ENCODE measurements at places on chromosomes 1 and 21.

GRCh38 chr1:106721790-106722189, 334.7 kb upstream of the PRMT6 start:
- no peak for DNase-seq

- DNase-seq: no peak
Measured at GRCh38 chr1:170150016-170150415, 4.3 kb downstream of the NTMT2 start.

- no peak for DNase-seq
Measured at GRCh38 chr1:245131026-245131393, 23.8 kb upstream of the KIF26B start.

- peak; percentile 62 for DNase-seq
Measured at GRCh38 chr1:161180639-161181038, 3.3 kb upstream of the B4GALT3 start.

DNA sequence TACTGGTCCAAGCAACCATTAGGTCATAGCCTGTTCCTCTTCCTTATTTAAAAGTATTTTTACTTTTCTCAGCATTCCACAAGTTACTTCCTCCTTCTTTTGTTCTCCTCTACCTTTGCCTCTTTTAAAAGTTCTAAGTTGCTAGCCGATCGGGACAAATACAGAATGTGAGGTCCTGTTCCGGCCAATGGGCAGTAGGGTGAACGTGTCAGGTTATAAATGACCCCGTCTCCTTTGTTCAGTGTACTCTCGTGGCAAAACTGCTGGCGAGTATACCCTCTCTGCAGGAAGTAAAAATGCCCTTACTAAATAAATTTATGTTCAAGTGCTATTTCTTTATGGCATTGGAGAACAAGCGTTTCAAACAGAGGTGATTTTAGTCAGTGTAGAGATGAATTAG, 2.5 kb downstream of the ADCY10 start:
- no peak for DNase-seq

GRCh38 chr1:241156231-241156965, 200.6 kb downstream of the RGS7 start:
- DNase-seq: peak; percentile 53

DNA sequence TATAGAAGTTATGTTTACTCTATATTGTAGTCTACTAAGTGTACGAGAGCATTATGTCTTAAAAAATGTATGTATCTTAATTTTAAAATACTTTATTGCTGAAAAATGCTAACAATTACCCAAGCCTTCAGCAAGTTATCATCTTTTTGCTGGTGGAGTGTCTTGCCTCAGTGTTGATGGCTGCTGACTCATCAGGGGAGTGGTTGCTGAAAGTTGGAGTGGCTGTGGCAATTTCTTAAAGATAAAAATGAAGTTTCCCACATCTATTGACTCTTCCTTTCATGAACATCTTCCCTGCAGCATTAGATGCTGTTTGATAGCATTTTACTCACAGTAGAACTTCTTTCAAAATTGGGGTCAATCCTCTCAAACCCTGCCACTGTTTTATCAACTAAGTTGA, 95.8 kb downstream of the CDC7 start:
- no peak for DNase-seq

GRCh38 chr1:185593271-185593670, 140.9 kb upstream of the HMCN1 start:
- DNase-seq: no peak

DNA sequence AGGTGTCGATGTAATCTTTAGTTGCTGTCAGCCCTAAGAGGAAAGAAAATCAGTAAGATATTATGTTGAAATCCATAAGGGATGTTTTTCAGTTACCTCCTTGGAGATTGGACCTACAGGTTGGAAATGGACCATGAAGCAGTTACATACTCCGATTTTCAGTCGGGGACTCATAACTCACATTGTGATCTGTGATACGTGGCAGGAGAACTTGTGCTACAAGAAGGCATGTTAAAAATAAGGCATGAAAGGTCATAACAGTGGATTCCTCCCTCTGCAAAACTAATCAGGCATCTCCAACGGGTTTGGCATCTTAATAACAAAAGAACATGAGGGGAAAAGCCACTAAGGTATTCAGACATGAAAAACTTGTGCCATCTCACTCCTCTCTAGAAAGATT, 111.2 kb upstream of the CACHD1 start:
- DNase-seq: no peak

DNA sequence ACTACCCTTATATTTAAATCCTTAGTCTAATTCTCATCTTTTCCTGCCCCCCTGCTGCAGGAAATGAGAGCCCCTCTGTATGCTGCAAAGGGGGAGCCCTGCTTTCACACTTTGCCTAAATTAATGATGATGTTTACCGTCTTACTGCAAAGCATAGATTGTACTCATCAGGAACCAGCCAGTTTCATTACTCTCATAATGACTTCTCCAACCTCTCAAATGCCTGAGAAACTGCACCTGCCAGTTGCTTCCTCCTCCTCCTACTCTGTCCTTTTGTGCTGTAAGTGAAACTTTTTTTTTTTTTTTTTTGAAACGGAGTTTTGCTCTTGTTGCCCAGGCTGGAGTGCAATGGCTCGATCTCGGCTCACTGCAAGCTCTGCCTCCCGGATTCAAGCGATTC, 101.7 kb downstream of the ADSS2 start:
- no peak for DNase-seq

DNA sequence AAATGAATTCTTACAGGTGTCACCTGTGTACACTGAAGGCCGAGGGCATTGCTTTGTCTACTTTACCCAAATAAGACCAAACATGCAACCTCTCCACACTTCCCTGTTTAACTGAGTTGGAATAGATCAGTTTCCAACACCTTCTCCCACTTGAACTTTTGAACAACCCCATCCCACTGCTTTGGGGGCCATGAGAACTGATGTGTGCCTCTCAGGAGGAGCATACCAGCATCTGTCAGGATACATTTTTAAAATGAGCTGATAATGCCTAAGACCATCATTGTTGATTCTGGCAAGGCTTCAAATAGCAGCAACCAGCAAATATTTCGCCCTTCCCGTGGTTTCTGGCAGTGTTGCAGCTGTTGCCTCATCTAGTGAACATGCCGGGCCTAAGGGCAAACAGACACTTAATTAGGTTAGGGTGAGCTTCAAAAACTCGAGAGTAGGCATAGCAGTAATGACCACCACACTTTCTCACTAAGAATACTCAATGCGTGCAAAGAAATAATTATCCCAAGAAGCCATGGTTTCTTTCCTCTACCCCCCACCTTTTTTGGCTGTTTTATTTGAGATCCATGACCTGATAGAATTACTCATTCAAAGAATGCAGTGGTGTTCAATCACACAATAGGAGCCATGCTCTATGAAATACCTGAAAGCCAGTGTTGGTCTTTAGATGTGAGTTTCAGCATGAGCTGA, 63.7 kb downstream of the MAP10 start:
- peak; percentile 52 for DNase-seq

- no peak for DNase-seq
Measured at GRCh38 chr21:22961258-22961657, 1963.0 kb downstream of the NCAM2 start.

GRCh38 chr1:51241119-51241518, 5.0 kb downstream of the RNF11 start:
- DNase-seq: no peak

DNA sequence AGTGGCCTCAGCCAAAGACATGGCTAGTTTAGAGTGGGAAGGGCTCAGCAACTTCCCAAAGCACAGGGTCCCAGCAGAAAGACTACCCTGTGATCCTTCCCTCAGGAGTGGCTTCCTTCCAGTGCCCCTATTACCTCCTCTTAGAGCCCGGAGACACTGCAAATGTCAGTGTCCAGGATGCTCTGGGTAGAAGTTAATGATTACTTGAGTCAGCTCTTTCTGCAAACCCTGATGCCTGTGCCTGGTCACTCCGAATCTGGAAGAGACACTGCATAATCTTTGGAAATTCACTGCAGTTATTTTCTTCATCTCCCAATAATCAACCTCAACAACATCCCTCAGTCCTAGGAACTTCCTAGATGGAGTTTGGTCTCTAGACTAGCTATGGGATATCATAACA, 27.2 kb upstream of the MGST3 start:
- no peak for DNase-seq

- DNase-seq: no peak
Measured at GRCh38 chr21:35408401-35408800, 359.3 kb upstream of the RUNX1 start.

GRCh38 chr1:230517326-230517725, 91.2 kb upstream of the PGBD5 start:
- no peak for DNase-seq

- DNase-seq: no peak
Measured at GRCh38 chr1:231549733-231550447, 21.4 kb downstream of the TSNAX start.

- peak; percentile 86 for DNase-seq
Measured at GRCh38 chr1:8712413-8713231, 104.8 kb downstream of the RERE start.

DNA sequence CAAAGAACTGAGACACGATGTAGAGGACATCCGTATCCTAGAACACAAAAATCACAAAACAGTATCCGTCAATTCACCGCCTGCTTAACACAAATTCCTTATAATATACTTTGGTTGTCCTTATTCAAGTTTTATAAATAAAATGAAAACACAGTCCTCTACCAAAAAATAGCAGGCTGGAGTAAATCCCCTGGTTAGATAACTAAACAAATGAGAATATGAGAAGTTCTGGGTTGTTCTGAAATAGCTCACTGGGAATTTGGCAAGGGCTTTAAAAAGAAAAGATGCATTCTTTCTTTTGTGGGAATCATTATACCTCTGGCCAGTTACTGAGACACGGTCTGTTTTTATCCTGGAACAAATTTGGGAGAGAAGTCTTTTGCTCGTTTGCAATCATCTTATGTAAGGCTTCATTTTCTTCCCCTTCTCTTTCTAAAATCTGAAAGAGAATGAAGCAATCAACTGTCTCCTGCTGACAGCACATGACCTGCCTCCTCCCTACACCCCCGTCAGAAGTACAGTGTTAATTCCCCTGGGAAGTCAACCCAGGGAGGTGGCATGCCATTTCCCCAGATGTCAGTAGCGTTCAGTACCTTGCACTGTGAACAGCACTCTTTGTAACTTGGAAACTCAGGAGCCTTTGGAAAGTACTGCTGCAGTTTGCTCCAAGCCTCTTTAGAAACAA, 37.1 kb upstream of the RAP1GAP start:
- DNase-seq: peak; percentile 96

DNA sequence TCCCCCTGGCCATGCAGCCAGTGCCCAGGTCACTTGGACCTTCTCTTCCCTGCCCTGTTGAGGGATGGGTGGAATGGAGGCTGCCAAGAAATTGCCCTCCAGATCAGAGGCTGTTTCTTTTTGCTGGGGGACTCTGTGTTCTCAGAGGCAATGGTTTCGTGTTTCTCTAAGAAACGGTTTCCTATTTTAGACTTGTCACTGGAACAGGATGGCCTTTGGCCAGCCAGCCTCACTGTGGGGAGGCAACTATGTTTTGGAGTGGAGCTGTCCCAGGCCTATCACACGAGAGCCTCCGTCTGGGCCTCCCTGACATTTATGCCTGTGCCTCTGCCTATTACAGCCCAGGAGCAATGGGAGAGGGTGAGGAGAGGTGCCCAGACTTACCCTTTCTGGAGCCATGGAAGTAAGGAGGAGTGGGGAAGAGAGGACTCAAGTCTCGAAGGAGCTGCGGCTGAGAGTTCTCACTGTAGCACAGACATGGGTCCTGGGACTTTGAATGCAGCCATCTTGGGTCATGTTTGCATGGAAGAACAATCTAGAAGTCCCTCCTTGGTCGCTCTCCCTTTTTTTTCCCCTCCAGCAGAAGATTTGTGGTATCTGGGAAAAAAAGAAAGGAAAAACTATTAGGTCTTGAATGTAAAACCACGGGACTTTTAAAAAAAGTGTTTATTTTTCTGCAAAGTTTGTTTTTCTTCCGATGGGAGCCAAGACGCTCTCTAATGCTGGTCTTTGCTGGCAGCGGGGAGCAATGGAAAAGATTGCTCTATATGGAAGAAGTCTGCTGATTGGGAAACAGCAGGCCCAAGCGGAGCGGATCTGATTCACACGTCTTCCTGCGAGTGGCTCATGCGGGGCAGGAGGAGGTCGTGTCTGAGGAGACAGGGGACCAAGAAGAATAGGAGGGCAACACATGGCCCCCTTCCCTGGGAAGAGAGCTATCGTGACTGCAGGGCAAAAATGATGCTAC, 219.2 kb downstream of the FOXD2 start:
- no peak for DNase-seq

DNA sequence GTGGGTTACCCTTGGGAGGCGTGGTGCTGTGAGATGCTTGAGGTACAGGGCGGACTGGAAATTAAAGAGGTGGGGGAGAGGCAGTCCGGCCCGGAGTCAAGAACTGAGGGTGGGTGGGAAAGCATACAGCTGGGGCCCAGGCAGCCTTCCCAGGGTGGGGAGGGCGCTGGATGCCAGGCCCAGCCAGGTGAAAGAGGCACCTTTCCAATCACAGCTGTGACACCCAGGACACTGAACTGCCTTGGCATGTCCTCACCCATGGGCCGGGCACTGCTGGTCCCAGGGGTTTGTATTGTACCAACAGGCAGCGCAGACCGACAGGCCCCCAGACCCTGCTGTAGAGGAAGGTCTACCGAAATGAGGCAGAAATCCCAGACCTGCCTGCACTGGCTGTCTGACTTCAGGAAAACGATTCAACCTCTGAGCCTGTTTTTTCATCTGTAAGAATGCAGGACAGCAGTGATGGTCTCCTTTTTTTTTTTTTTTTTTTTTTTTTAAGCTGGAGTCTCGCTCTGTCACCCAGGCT, 9.1 kb downstream of the SLC30A2 start:
- no peak for DNase-seq

Data from NB4 (cell line).